ENCODE measurements at places on chromosomes 13 and 19.

- no peaks in the 10 kb centered on the region for H3K4me1 ChIP-seq
- no peak overlapping the region for H3K4me3 ChIP-seq
- no peaks in the 10 kb centered on the region for H3K27me3 ChIP-seq
- H3K27ac ChIP-seq, result no peak overlapping the region
Observed at GRCh38 chr13:70235565-70235964, 127.3 kb upstream of the KLHL1 start.

DNA sequence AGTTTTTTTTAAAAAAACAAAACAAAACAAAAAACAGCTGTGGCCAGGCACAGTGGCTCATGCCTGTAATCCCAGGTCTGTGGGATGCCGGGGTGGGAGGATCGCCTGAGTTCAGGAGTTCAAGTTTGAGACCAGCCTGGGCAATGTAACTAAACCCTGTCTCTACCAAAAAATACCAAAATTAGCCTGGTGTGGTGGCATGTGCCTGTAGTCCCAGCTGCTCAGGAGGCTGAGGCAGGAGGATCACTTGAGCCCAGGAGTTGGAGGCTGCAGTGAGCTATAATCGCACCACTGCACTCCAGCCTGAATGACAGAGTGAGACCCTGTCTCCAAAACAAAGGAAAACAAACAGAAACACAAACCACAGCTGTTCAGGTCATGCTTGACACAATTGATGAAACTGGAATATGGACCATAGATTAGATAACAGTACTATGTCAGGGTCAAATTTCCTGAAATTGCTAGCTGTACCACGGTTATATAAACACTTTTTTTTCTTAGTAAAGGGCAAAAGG, 6.9 kb upstream of the ANGPTL4 start:
- no peak overlapping the region for H3K4me3 ChIP-seq
- H3K27me3 ChIP-seq, result no peaks in the 10 kb centered on the region
- H3K36me3 ChIP-seq, result no peaks in the 10 kb centered on the region

DNA sequence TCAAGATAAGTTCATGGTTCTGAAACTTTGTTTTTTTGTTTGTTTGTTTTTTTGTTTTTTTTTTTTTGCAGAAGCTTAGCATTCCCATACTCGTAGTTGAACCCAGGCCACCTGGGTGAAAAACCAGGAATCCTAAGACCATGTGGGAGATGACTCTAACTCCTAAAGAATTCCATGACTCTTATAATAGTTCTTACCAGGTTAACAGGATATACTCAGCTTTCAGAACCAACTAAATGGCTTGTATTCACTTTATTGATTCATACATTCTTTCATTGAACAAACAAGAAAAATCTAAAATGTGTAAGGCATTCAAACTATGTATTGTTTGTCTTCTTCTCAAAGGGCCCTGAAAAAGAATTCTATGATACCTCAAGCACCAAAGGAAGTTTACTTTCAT, 40.5 kb upstream of the KLF5 start:
- H3K27me3 ChIP-seq, result no peaks in the 10 kb centered on the region
- peak overlapping the region; percentile 57 for H3K27ac ChIP-seq
- peak; percentile 68 for DNase-seq
- no peaks in the 10 kb centered on the region for H3K36me3 ChIP-seq
- H3K4me3 ChIP-seq, result no peak overlapping the region

DNA sequence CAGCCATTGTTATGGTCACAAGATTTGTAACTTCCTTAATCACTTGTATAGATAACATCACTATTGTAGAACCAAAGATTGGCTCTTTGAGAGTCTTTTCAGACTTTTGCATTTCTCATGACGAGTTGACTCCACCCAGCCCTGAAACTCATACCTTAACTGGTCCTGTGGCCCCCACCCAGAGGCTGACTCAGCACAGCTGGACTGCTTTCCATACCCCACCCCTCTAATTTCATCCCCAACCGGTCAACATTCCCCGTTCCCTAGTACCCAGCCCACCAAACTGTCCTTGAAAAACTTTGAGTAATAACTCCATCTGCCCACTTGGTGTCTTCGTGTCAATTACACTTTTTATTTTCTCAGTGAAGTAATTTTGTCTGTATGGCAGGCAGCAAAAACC, 32.1 kb upstream of the SLITRK1 start:
- H3K4me1 ChIP-seq, result no peaks in the 10 kb centered on the region
- no peaks in the 10 kb centered on the region for H3K27me3 ChIP-seq
- H3K4me3 ChIP-seq, result no peak overlapping the region
- H3K27ac ChIP-seq, result no peak overlapping the region
- no peaks in the 10 kb centered on the region for H3K36me3 ChIP-seq

- peaks cover 18% of the 10 kb centered on the region for H3K4me1 ChIP-seq
- H3K27ac ChIP-seq, result no peak overlapping the region
- H3K27me3 ChIP-seq, result no peaks in the 10 kb centered on the region
- no peak overlapping the region for H3K4me3 ChIP-seq
- H3K36me3 ChIP-seq, result no peaks in the 10 kb centered on the region
Observed at GRCh38 chr19:55473225-55474012, 3.0 kb upstream of the ZNF628 start.

DNA sequence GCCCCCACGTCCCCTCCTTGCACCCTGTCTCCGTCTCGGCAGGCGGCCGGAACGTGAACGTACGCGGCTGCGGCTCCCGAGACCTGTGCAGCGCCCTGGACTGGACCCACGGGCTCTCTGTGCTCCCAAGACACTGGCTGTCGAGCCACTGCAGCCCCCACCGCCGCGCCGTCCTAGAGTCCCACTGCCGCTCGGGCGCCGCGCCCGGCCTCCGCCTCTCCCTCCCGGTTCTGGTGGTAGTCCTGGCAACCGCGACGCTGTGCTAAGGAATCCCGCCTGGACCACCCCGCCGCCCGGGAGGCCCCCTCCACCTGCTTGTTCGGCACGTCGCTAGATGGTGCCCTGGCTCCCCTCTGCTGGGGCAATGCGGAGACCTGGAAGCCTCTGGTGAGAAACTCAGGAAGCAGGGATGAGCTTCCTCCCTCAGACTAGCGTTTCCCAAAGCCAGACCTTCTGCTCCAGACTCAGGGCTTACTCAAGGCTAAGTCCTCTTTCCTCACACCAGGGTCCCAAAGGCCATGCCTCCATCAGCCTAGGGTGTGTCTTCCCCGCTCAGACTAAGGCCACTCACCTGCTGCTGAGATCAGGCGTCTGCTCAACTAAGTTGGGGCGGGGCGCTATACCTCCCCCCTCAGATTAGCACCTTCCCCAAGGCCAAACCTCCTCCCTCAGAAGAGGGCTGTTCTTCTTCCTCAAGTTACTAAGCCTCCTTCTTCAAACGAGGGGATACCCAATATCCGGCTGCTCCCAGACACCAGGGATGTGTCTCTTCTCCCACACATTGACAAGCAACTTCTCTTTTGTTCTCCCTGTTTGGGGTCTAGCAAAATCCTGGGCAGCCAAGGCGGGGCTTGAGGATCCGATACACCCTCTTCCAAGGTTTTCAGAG, 16.1 kb upstream of the IRGC start:
- H3K27me3 ChIP-seq, result no peaks in the 10 kb centered on the region
- peak overlapping the region; percentile 95 for H3K27ac ChIP-seq
- no peak overlapping the region for H3K4me3 ChIP-seq
- H3K4me1 ChIP-seq, result peaks cover 46% of the 10 kb centered on the region

DNA sequence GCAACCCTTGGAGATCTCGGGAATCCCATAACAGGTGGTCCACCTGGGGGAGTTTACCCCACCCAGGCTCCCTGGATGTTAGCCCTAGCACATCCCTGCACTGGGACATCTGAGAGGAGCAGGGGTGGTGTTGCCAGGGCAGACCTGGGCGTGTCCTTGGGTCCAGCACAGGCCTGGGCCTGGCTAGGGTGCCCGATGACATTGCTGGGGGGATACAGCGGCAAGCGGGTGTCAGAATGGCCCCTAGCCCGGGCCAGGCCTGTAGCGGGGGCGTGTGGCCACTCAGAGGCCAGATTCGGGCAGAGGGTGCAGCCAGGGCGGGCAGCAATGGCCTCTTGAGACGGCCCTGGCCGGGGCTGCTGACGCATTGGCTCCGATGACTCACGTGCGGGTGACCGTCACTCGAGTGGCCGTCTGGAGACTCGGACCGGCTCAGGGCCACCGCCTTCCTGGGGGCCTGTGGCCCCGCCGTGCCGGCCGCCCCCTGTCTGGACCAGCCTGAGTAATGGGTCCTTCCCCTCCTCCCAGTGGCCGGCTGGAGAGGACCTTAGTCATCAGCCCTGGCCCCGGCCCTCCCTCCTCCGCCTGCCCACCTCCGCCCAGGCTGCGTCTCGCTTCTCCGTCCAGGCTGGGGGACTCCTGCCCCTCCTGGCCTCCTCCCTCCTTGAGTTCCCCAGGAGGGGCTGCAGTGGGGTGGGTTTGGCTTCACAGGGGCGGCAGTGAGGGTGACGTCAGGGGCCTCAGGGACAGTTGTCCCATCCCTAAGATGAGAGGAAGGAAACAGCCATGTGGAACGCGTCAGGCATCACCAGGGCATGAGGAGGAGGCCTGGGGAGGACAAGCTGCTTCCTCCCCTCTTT, 23.2 kb upstream of the CRTC1 start:
- H3K4me3 ChIP-seq, result no peak overlapping the region
- H3K27ac ChIP-seq, result no peak overlapping the region
- DNase-seq, result no peak
- no peaks in the 10 kb centered on the region for H3K4me1 ChIP-seq

DNA sequence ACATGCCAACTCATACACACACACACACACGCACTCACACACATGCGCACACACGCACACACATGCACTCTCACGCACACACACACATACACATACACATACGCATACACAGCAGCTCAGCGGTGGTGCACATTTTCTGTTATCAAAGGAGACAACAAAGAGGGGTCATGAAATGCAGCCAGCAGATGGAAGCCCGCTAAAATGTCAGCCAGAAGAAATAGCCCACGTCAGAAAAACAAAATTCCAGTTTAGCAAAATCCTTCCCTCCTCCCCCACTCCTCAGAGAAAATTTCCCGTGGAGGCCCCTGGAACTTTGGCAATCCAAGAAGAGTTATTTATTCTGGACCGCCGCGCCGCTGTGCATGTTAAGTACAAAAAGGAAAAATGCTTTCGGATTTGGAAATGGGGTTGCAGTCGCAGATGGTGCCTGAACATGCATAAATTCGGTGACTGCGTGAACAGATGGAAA, 114.6 kb upstream of the VSTM2B start:
- H3K36me3 ChIP-seq, result no peaks in the 10 kb centered on the region
- H3K4me3 ChIP-seq, result no peak overlapping the region
- H3K27me3 ChIP-seq, result no peaks in the 10 kb centered on the region
- no peak for DNase-seq
- H3K4me1 ChIP-seq, result no peaks in the 10 kb centered on the region

GRCh38 chr13:77528834-77529500, 6.5 kb upstream of the SCEL start:
- no peak overlapping the region for H3K27ac ChIP-seq
- H3K36me3 ChIP-seq, result no peaks in the 10 kb centered on the region
- no peaks in the 10 kb centered on the region for H3K27me3 ChIP-seq
- peaks cover 11% of the 10 kb centered on the region for H3K4me1 ChIP-seq
- H3K4me3 ChIP-seq, result no peak overlapping the region

DNA sequence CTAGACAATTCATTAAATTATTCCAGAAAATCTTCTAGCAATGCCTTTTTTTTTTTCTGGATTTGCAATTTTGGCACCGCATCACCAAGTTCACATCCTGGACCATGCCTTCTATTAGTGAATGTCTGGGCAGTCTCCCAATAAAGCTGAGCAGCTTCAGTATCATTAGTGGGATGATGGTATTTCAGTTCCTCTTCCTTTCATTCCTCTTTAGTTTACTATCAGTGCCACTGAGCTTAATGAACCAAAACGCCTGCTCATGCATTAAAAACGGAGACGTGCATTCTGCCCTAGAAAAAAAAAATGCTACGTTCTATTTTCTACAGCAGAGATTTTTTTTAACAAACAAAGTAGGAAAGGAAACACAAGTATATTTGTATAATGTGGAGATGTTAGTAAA, 343.0 kb downstream of the PCDH9 start:
- no peak for DNase-seq
- no peaks in the 10 kb centered on the region for H3K36me3 ChIP-seq
- H3K27ac ChIP-seq, result no peak overlapping the region
- H3K4me1 ChIP-seq, result no peaks in the 10 kb centered on the region

- no peaks in the 10 kb centered on the region for H3K36me3 ChIP-seq
- H3K4me1 ChIP-seq, result peaks cover 26% of the 10 kb centered on the region
- no peak overlapping the region for H3K4me3 ChIP-seq
- peak; percentile 31 for DNase-seq
Observed at GRCh38 chr19:2631213-2631821, 71.2 kb downstream of the GNG7 start.

- peaks cover 74% of the 10 kb centered on the region for H3K27me3 ChIP-seq
- H3K4me3 ChIP-seq, result no peak overlapping the region
- H3K27ac ChIP-seq, result no peak overlapping the region
- no peaks in the 10 kb centered on the region for H3K36me3 ChIP-seq
- peaks cover 6% of the 10 kb centered on the region for H3K4me1 ChIP-seq
- DNase-seq, result no peak
Observed at GRCh38 chr19:51541458-51542357, 10.2 kb upstream of the SIGLEC6 start.

- DNase-seq, result no peak
- no peaks in the 10 kb centered on the region for H3K36me3 ChIP-seq
- H3K4me3 ChIP-seq, result no peak overlapping the region
- H3K27ac ChIP-seq, result no peak overlapping the region
- peaks cover 14% of the 10 kb centered on the region for H3K4me1 ChIP-seq
Observed at GRCh38 chr13:76950101-76950500, 1.8 kb downstream of the ACOD1 start.

- H3K4me1 ChIP-seq, result peaks cover 3% of the 10 kb centered on the region
- no peak within 1 kb of the TSS for H3K27ac ChIP-seq
- no peaks in the 10 kb centered on the region for H3K36me3 ChIP-seq
- H3K27me3 ChIP-seq, result no peaks in the 10 kb centered on the region
Observed at GRCh38 chr19:1512671-1513498, at the start of gene ADAMTSL5. TSS of gene ADAMTSL5 (minus strand) at chr19:1513019. CDS start at chr19:1510943, 2,076 bp downstream.

DNA sequence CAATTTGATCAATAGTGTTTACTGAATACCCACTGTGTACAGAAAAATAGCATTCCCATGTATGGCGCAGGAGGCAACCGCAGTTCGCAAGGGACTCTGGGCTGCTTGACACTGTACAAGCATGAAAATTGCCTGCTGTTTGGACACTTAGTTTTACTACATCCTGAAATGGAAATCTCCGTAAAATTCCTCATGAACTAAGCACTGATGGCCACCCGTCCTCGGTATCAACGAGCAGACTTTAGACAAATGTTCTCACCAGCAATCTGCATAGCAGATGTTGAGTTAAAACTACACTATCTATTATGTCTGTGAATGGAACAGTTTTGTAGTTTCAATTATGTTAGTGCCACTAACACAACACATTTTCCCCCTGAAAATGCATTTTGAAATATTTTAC, 294.7 kb downstream of the DCLK1 start:
- no peaks in the 10 kb centered on the region for H3K36me3 ChIP-seq
- no peak for DNase-seq
- H3K4me1 ChIP-seq, result no peaks in the 10 kb centered on the region
- H3K27me3 ChIP-seq, result no peaks in the 10 kb centered on the region
- H3K4me3 ChIP-seq, result no peak overlapping the region
- no peak overlapping the region for H3K27ac ChIP-seq

DNA sequence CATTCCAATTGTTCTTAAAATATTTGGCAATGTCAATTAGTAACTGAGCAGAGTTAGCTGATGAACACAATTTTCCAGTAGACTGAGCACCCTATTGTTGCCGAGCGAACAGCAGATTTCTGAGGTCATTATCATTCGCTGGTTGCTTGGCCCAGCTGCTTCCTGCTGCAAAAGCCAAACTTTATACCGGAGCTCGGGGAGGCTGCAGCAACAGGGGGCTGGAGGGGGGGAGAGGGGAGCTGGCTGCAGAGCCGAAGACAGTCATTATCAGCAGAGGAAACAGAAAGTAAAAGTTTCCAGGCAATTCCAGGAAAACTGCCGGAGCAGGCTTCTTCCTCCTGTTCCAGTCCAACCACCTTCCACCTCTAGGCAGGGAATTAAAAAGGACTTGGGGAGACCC, 77.9 kb downstream of the ZNF536 start:
- no peak for DNase-seq
- H3K27ac ChIP-seq, result no peak overlapping the region
- H3K27me3 ChIP-seq, result peaks cover 45% of the 10 kb centered on the region
- no peaks in the 10 kb centered on the region for H3K36me3 ChIP-seq
- no peaks in the 10 kb centered on the region for H3K4me1 ChIP-seq

All from PC-3 (cell line).